Hematopoietic multipotent progenitor cell treated with erythropoietin and hydrocortisone succinate and interleukin-3 and kit ligand, for 15 days (in vitro differentiated cells): ENCODE measurements at places on chromosomes 2 and 18.

DNA sequence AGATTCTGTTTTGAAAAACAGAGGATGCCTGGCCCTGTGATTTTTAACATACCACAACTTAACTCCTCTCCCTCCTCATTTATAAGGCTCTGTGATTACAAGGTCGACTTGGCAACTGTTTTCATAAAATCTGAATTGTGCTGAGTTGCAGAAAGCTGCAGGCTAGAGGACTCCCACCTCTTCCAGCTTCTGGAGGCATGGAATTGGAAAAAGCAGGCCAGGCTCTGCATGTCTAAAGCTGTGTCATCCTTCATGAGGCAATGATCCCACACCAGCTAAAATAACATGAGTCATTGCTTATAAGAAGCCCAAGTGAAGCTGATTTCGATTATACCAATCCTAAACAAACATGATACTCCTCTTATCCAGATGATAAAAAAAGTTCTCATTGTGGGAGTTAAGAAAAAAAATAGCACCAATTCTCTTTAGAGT, 11.7 kb downstream of the ARHGAP28 start:
- no peak for DNase-seq

DNA sequence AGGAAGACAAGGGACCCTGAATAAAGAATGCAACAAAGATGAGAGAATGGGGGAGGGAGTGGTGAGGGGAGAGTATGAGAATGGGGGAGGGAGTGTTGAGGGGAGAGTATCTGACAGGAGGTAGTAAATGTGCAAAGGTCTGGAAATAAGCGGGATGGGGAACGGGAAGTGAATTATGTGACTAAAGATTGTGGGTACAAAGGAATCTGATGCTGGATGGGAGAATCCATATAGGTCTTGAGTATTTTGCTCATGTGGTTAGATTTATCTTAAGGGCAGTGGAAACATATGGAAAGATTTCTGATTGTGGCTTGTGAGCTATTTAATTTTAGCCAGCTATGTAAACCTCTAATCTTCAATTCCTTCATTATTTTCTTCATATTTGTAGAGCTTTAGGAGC, 593.4 kb downstream of the DCC start:
- DNase-seq: no peak

GRCh38 chr2:224869601-224870233, 153.6 kb upstream of the CCDC195 start:
- DNase-seq: no peak

DNA sequence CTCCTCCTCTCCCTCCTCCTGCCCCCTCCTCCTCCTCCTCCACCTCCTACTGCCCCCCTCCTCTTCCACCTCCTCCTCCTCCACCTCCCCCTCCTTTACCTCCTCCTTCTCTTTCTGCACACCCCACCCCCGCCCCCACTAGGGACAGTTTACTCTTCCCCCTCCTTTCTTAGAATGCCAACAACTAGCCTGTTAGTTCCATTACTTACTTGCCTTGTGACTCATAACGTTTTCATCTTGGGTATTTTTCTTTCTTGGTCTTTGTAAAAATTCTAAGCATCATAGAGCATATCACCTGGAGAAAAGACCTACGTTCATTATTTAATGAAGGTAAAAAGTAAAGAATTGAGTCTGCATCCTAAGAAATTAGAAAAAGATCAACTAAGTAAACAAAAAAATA, 165.3 kb downstream of the NEDD4L start:
- DNase-seq: no peak

DNA sequence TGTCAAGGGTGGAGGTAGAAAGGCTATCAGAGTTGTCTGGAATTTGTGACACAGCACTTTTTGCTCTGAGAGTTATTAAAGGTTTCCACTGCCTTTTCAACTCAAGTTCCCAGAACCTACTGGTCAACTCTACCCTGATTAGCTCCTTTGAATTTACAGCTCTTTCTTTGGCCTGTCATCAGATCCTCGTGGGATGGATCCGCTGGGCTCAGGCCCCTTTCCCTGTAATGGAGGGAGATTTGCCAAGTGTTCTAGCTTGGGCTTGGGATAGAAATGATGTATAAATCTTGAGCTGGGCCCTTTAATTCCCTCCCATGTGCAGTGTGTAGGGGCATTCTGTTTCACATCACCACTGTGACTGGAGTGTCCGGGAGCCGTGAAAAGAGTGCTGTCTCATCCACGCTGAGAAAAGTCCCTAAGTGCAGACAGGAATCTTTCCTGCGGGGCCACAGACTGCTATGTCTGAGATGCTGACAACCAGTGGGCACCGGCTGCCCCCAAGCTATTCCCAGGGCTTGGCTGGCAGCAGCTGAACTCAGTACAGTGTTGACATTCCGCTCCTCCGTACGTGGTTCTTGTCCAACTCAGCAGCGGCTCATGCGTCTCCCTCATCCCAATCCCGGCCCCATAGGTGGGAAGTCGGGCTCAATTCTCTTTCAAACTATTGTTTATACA, 46.9 kb upstream of the ARHGAP28 start:
- no peak for DNase-seq

- no peak for DNase-seq
Measured at GRCh38 chr2:241177526-241178334, 10.7 kb upstream of the ANO7 start.

DNA sequence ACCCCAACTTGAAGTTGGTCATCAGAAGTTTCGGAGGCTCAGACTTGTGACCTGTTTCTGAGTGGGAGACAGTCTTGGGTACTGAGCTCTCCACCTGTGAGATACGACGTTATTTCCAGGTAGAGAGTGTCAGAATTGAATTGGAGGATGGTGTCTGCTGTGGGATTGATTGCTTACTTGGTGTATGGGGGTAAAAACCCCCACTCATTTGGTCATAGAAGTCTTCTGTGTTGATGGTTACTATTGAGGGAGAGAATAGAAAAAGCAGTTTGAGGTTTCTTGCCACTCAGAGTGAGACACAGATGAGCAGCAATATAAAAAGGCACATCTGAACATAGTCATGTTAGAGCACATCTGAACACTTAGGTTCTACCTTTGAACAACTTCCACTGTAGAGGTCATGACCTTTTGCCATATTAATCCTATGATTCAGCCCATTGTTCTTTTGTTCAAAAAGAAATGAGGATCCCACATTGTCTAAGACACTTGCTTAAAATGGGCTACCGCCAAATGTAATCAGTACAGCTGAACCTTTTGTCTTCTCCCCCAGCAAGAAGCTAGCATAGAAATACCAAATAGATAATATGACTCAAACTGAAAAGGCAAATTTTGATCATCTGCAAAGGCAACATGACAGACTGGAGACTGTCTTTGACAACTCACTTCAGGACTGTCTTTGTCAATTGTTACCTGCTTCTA, 73.3 kb downstream of the NAB1 start:
- no peak for DNase-seq

- peak; percentile 12 for DNase-seq
Measured at GRCh38 chr2:121999264-121999663, 243.8 kb downstream of the TSN start.

- DNase-seq: no peak
Measured at GRCh38 chr2:132438691-132439090, 22.1 kb downstream of the GPR39 start.

GRCh38 chr2:108271691-108272253, 16.9 kb upstream of the SULT1C2 start:
- no peak for DNase-seq

GRCh38 chr2:22215517-22215916, 1091.7 kb downstream of the TDRD15 start:
- DNase-seq: no peak

- DNase-seq: no peak
Measured at GRCh38 chr2:54758951-54759350, 35.5 kb downstream of the EML6 start.

DNA sequence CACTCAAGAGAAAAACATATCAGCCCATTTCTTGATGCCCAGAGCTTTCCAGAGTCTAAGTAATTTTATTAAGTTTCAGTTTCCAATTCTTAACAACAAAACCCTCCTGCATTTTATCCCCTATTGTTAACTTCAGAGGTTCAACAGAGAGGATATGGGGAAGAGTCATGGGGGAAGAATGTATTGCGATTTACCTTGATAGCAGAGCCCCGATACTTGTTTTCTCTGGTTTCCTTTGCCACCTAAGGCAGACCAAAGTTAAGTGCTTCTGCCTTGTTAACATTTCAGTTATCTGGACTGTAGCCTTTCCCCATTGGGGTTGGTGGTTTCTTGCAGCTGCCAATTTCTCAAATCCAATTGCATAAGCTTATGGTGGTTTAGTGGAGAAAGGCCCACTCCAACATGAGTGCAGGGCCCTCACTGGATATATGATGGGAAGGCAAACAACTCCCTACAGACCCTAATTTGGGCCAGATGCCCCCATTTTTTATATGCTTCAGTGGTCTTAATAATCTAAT, 82.0 kb upstream of the ITGB6 start:
- DNase-seq: no peak

GRCh38 chr2:44130441-44130840, 38.2 kb upstream of the PPM1B start:
- no peak for DNase-seq

- no peak for DNase-seq
Measured at GRCh38 chr2:229344151-229344551, 73.1 kb upstream of the PID1 start.

DNA sequence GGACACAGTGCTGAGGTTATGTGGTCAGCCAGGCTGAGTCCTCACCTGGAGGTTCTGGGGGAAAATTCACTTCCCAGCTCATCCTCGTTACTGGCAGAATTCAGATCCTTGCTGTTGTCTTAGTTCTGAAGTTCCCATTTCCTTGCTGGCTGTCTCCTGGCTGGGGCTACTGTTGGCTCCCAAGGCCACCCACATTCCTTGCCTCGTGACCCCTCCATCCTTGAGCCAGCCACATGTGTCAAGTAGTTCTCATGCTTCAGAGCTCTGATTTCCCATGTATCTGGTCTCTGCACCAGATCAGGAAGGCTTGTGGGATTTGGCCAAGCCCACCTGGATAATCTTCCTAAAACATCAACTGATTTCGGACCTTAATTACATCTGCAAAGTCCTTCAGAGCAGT, 38.1 kb upstream of the RFX8 start:
- DNase-seq: no peak

GRCh38 chr2:105114551-105114950, 76.7 kb downstream of the MRPS9 start:
- DNase-seq: peak; percentile 52

- DNase-seq: no peak
Measured at GRCh38 chr2:64987956-64988419, 1.2 kb upstream of the SLC1A4 start.

- no peak for DNase-seq
Measured at GRCh38 chr18:47254341-47254939, 3.0 kb upstream of the SKOR2 start.

GRCh38 chr2:152564754-152565551, 152.3 kb downstream of the PRPF40A start:
- DNase-seq: no peak

DNA sequence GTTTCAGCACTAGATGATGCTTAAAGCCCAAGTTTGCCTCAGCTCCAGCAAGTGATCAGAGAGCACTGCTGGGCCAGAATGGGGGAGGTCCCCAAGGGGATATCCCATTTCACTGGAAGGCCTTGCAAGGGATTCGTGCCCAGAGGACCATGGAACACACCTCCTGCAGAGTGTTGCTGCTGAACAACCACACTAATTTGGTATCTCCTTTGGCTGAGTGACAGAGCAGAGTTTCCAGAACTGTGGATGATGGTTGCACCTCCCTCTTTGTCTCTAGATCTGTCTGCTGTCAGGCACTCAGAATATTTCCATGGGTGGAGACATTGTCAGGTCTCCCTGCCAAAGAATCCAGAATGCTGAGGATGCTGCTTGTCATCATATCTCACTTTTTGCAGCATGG, 484.8 kb upstream of the NETO1 start:
- DNase-seq: no peak
